ENCODE measurements at places on chromosomes 4 and X.

DNA sequence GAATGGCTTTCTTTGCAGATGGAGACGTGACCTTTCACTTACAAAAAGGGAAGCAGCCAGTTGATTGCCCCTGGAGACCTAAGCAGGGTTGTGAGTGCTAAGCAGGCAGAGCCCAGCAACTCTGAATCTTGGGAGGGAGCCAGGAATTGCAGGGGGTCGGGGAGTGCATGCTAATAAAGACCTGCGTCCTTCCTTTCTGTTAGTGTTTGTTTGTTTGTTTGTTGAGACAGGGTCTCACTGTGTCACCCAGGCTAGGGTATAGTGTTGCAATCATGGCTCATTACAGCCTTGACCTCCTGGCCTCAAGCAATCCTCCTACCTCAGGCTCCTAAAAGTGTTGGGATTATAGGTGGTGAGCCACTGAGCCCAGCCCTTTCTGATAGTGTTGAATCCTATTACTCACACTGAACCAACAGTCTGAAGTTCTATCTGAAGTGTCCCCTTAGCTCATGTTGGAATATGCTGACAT lies 137.4 kb downstream of the CEP135 start:
- no peak overlapping the region for H3K27ac ChIP-seq
- H3K27me3 ChIP-seq: no peaks in the 10 kb centered on the region

GRCh38 chr4:122532766-122533165 lies 76.2 kb upstream of the IL2 start:
- H3K4me1 ChIP-seq: no peaks in the 10 kb centered on the region
- H3K27ac ChIP-seq: no peak overlapping the region
- no peaks in the 10 kb centered on the region for H3K36me3 ChIP-seq

DNA sequence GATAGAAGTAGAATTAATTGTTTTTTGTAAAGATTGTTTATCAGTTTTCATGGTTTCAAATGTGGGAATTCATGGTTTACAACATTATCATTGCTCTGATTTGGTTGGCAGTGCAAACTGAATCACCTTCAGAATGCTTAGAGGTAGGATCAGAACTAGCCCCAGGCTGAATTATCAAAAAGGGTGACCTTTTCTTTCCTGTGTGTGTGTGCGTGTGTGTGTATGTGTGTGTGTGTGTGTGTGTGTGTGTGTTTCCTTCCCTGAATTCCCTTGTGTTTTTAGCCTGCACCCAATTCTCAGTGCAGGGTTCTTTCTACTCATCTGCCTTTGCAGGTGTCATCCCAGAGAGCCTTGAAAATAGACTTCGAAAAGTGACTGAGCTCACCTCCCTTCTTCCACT lies 125.0 kb downstream of the BMPR1B start:
- H3K4me3 ChIP-seq: no peak overlapping the region
- no peak overlapping the region for H3K27ac ChIP-seq
- H3K4me1 ChIP-seq: no peaks in the 10 kb centered on the region
- no peak for DNase-seq

DNA sequence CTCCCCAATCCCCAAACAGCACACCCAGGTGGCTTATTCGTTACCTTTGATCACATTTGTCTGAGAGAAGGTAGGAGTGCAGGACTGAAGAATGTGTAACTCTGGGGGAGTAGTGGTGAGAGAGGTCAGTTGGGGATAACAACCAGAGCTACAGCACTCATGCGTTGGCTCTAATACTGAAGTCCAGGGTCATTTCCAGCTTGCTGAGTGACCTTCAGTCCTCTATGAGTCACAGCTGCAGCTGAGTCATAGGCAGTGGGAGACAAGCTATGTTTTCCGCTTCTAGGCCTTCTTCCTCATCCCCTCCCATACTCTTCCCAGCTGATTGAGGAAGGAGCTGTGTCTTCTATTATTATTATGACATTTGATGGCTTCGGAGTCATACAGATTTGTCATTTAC lies 31.6 kb upstream of the CT47C1 start:
- H3K27me3 ChIP-seq: no peaks in the 10 kb centered on the region
- no peak overlapping the region for H3K4me3 ChIP-seq
- H3K4me1 ChIP-seq: peaks cover 2% of the 10 kb centered on the region
- DNase-seq: peak; percentile 89
- H3K36me3 ChIP-seq: no peaks in the 10 kb centered on the region
- no peak overlapping the region for H3K27ac ChIP-seq

DNA sequence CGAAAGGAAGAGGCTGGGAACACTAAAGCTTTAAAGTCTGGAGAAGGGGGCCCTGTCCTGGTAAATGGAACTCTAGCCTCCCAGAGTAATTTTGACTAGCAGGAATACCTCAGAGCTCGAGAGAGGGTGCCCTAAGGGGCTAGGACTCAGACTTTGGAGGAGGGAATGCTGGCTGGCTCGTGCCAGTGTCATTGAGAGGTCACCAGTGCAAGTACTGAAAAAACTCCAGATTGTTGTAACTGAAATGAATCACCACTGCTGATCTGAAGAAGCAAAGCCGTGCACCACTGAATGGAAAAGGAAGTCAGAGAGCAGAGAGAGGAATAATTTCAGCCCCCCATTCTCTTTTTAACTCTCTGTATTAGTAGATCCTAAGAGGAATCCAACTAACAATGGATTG lies 690.2 kb downstream of the FAT4 start:
- H3K4me3 ChIP-seq: no peak overlapping the region
- peak; percentile 89 for DNase-seq
- no peaks in the 10 kb centered on the region for H3K4me1 ChIP-seq
- H3K27me3 ChIP-seq: no peaks in the 10 kb centered on the region

GRCh38 chrX:135951291-135951690 lies 22.5 kb downstream of the MMGT1 start:
- no peak overlapping the region for H3K27ac ChIP-seq
- no peak overlapping the region for H3K4me3 ChIP-seq
- H3K36me3 ChIP-seq: no peaks in the 10 kb centered on the region
- no peak for DNase-seq

DNA sequence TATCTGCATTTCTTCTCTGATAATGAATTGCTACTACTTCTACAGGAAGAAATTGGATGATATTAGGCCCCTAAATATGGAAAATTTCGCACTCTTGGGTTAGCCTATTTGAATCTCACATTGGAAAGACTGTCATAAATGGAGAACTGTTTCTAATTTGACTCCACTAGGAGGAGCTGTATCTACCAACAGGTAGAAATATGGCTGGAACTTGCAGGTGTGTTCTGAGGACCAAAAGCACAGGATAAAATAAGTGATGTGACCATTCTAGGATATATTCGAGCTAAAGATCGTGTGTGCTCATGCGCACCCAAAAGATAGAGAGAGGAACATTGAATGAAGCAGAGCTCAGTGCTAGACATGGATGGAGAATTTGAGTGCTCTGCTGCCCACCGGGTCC lies 4.8 kb upstream of the NKAP start:
- H3K27me3 ChIP-seq: no peaks in the 10 kb centered on the region
- no peak overlapping the region for H3K27ac ChIP-seq
- no peak overlapping the region for H3K4me3 ChIP-seq
- DNase-seq: no peak
- H3K4me1 ChIP-seq: no peaks in the 10 kb centered on the region

- no peaks in the 10 kb centered on the region for H3K27me3 ChIP-seq
- H3K27ac ChIP-seq: no peak overlapping the region
- no peaks in the 10 kb centered on the region for H3K4me1 ChIP-seq
- no peaks in the 10 kb centered on the region for H3K36me3 ChIP-seq
- DNase-seq: no peak
Observed at GRCh38 chr4:111991163-111991562, 154.1 kb upstream of the FAM241A start.

- no peak overlapping the region for H3K27ac ChIP-seq
- H3K27me3 ChIP-seq: no peaks in the 10 kb centered on the region
- H3K4me3 ChIP-seq: no peak overlapping the region
- H3K36me3 ChIP-seq: no peaks in the 10 kb centered on the region
- DNase-seq: no peak
- H3K4me1 ChIP-seq: no peaks in the 10 kb centered on the region
Observed at GRCh38 chr4:19844446-19844845, 407.3 kb upstream of the SLIT2 start.

- no peaks in the 10 kb centered on the region for H3K27me3 ChIP-seq
- DNase-seq: no peak
- H3K4me3 ChIP-seq: no peak overlapping the region
- H3K36me3 ChIP-seq: no peaks in the 10 kb centered on the region
- H3K27ac ChIP-seq: no peak overlapping the region
Observed at GRCh38 chr4:118957722-118958445, 69.2 kb downstream of the SYNPO2 start.

DNA sequence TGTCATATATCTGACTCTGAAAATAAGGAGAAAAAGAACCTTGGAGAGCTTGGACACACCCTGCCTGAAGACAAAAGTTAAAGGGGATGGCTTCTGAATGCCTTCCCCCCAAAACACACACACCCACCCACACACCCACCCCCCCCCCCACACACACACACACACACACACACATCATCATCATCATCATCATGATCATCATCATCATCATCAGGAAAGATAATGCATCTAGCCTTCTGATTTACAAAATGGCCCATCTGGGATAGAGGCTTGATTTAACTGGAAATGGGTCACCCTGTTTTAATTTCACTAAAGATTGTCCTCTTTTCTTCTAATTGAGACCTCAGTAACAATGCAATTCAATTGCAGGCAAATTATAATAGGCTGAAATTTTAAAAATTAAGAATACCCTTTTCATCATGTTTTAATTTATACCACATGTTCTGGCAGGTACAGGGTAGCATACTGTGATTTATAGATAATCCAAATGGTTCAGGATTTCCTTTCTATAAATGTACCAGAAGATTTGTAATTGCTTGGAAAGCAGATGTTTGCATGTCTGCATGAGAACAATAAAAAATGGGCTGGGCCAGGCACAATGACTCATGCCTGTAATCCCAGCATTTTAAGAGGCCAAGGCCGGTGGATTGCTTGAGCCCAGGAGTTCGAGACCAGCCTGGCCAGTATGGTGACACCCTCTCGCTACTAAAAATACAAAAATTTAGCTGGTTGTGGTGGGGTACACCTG lies 56.5 kb downstream of the TRIM2 start:
- no peaks in the 10 kb centered on the region for H3K27me3 ChIP-seq
- DNase-seq: no peak
- no peak overlapping the region for H3K4me3 ChIP-seq
- no peak overlapping the region for H3K27ac ChIP-seq

DNA sequence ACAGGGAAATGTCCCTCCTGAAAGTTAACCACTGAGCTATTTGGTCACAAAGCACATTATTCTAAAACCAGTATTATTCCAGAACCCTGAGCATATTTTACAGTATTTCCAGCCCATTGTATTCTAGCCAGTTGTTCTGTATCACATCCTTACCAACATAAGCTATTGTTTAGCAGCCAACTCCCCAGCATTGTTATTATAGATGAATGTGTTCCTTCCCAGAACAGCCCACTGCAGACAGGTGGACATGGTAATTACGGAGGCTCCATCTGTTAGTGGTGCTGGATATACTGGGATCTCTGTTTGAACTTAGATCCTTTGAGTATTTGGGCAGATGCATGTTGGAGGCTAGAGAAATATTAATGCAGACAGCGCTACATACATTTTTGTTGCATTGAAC lies 126.1 kb downstream of the MGST2 start:
- DNase-seq: no peak
- H3K4me1 ChIP-seq: peaks cover 3% of the 10 kb centered on the region
- no peak overlapping the region for H3K4me3 ChIP-seq
- no peaks in the 10 kb centered on the region for H3K27me3 ChIP-seq
- no peaks in the 10 kb centered on the region for H3K36me3 ChIP-seq
- H3K27ac ChIP-seq: no peak overlapping the region

DNA sequence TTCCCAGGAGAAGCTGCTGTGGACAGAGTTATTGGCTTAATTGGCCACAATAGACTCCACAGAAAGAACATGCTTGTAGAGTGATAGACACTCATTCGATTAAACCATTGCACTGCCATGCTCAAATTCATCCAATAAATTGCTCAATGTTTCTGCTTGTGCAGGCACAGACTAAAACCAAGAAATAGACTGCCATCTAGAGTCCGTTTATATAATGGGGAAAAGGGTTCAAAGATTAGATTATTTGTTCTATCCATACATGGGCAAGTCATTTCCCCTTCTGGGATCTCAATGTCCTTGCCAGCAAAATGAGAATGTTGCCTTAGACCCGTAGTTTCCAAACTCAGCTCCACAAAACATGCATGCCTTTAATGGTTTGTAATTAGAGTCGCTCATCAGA lies 8.7 kb downstream of the SMIM10 start:
- no peak overlapping the region for H3K27ac ChIP-seq
- no peaks in the 10 kb centered on the region for H3K36me3 ChIP-seq
- H3K27me3 ChIP-seq: no peaks in the 10 kb centered on the region

- H3K4me3 ChIP-seq: no peak overlapping the region
- no peaks in the 10 kb centered on the region for H3K36me3 ChIP-seq
- no peaks in the 10 kb centered on the region for H3K27me3 ChIP-seq
- no peak for DNase-seq
- H3K27ac ChIP-seq: no peak overlapping the region
Observed at GRCh38 chr4:18318682-18319388, 297.3 kb upstream of the LCORL start.

DNA sequence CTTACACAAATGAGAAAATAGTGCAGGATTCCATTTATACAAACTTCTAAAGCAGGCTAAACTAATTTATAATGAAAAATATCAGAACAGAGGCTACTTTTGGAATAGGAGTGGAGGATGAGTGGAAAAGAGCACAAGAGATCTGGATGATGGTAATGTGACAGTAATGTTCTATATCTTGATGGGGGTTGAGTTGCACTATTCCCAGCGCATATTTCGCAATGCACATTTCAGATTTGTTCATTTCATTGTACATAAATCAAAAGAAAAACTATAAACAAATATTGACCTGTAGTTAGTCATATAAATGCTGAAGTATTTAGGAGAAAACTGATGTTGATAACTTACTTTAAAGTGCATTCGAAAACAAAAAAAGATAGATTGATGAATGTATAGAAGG lies 177.0 kb upstream of the MAOA start:
- no peak for DNase-seq
- H3K27ac ChIP-seq: no peak overlapping the region
- H3K4me1 ChIP-seq: no peaks in the 10 kb centered on the region
- H3K36me3 ChIP-seq: no peaks in the 10 kb centered on the region

DNA sequence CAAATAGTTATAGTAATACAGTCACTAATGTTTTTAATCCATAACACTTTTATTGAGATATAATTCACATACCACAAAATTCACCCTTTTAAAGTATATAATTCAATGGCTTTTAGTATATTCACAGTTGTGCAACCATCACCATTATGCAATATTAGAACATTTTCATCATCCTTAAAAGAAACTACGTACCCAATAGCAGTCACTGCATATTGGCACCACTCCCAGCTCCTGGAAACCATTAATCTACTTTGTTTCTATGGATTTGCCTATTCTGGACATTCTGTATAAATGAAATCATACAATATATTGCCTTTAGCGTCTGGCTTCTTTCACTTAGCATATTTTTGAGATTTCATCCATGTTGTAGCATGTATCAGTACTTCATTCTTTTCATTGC lies 99.3 kb downstream of the AMMECR1 start:
- no peak overlapping the region for H3K27ac ChIP-seq
- H3K4me1 ChIP-seq: no peaks in the 10 kb centered on the region
- DNase-seq: peak; percentile 73

GRCh38 chr4:144575181-144575580 lies 70.8 kb upstream of the HHIP start:
- no peak for DNase-seq
- H3K4me1 ChIP-seq: no peaks in the 10 kb centered on the region
- no peak overlapping the region for H3K27ac ChIP-seq
- no peaks in the 10 kb centered on the region for H3K36me3 ChIP-seq
- no peaks in the 10 kb centered on the region for H3K27me3 ChIP-seq
